ENCODE measurements at places on chromosomes 7 and 10.

- ATAC-seq = no peak
These were observed 4.8 kb upstream of the PTPN12 start for GRCh38 chr7:77532247-77532646.

DNA sequence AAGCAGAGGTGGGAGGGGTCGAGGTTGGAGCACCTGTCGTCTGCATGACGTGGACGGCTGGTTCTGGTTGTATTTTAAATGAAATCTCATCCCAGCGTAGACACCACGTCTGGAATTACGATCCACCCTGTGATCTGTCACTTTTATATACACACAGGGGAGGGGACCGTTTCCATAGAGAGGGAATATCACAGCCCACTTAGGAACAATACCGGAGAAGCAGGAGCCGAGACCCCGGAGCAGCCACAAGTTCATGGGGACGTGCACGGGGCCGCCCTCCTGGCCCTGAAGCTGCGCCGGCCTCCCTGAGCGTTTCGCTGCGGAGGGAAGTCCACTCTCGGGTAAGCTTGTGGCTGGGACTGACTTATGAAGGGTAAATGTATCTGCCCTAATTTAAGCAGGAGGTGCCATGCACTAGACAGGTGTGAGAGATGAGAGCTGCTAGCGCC lies at the start of gene UCN3:
UCN3 (plus strand) TSS at position 77 of the 449 bp plus-strand sequence. CDS start 8,755 bp downstream, outside the sequence.
- ATAC-seq = no peak

DNA sequence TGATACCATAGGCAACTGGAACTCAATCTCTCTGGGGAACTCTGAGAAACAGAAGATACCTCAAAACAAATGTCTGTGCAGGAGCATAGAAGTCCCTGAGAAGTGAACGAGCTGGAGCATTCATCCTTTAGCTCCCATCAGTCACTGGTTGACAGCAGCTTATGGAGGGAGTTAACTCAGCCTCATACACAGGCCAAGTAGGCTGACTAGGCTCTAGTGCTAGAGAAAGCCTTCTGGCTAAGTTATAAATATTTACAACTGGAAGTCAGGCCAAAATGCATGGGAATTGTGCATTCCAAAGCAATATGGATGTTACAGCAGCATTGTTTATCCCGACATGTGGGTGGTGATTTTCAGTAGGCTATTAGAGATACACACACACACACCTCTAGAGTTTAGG lies 66.5 kb downstream of the ANK3 start:
- ATAC-seq = no peak

- no peak for ATAC-seq
These were observed 86.4 kb upstream of the PRKG1 start for GRCh38 chr10:50987934-50988333.

DNA sequence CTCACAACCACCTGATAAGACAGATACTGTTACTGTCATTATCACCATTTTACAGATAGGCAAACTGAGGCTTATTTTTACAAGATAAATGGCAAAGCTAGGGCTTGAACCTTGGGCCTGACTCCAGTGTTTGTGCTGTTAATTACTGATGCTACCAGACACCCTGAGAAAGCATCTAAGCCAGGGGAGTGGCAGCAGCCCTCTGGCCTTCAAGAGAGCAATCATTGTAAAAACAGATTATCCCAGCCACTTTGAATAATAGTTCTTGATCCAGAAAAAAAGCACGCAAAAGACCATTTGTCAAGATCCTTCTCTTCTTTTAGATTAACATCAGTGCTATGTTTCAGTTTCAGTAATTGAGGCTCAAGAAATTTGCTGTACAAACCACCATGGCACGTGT lies 109.5 kb downstream of the PLCE1 start:
- ATAC-seq = no peak

DNA sequence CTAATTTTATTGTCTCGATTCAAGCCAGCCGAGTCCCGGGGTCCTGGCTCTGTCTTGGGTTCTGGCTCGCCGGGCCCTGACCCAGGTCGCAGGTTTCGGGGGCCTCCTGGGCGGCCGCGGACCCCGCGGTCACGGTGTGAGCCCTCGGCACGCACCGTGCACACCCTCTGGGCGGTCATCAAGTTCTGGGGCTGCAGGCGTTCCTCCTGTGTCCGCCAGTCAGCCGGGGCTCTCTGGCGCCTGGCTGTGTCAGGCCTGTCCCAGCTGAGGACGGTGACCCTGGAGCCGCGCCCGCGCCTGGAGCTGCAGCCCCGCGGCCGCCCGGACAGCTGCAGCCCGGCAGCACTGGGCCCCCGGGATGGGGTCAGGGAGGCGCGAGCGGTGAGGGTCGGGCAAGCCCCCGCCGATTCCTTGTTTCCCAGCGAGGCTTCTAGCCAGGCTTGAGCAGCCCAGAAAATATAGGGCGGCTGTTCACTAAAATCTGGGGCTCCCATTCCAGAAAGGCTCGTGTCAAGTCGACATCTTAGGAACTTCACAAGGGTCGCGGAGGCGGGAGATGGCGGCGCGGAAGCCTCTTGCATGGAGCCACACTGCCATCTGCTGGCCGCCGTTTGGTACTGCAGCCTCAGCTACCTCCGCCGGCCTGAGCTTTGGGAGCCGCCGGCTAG lies 4.2 kb upstream of the HOXA7 start:
- ATAC-seq = peak; percentile 68

- no peak for ATAC-seq
These were observed 62.2 kb upstream of the RNF148 start for GRCh38 chr7:122764902-122765301.

DNA sequence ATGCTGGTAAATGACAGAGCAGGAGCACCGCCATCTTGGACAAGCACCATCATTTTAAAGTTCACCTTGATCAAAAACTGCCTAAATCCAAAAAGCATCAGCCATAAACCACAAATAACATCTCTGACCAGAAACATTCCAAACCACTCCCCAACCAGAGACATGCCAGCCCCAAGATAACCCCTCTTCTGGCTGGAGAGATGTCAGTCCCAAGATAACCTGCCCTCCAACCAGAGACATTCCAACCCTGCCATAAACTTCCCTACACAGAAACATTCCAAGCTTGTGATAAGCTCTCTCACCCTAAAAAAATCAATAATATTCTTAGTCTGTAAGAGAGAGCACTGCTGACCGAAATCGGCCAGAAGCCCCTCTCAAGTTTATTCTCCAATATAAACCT lies 659.3 kb downstream of the XPNPEP1 start:
- ATAC-seq = no peak

DNA sequence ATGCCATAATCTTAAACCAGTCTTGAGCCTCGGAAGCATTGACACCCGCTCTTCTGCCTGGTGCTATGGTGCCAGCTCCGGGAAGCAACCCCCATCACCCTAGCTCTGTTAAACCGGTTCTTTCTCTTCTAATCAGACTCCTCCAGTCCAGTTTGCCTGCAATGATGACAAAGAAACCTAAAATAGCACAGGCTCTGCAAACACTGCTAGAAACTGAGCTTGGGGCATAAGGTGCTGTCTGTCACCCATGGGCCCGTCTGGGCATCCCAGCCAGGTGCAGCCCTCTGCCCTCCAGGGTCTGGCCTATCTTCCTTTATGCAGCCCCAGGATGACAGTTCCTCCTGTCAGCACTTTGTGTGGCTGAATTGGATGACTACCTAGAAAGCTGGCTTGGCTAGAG lies 14.2 kb upstream of the CAMK2G start:
- ATAC-seq = no peak

DNA sequence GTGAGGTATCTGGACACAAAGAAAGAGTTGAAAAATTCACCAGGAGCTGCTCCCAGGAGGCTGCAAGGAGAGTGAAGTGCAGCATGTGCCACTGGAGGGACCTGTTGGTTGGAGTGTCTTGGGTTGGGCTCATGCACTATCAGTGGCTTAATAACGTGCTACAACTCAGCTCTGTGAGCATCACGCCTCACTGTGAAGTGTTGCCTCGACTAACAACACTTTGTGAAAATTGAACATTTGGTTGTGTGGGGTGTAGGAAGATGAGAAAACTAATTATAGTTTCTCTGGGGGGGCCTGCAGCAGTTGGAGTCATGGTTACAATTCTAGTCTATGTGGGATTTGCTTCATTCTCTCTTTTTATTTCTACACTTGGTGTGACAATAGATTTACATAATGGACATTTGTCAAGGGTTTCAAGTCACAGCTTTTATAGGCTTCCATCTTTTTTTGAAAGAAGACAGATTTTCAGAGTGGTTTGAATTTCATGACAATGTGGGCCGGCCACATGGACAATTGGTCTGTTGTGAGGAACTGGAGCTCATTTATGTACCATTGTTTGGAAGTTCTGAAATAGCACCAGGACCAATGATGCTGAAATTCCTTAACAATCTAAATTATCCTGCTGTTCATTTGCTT lies 121.3 kb downstream of the RAMP3 start:
- ATAC-seq = no peak

GRCh38 chr7:135768064-135768463 lies 19.5 kb upstream of the FAM180A start:
- no peak for ATAC-seq

Data from activated T-helper 17 cell treated with anti-CD3 and anti-CD28 coated beads, Interleukin-2, amount 50 U/mL, for 72 hours (primary cell).